ENCODE measurements at places on chromosomes 4 and X.

DNA sequence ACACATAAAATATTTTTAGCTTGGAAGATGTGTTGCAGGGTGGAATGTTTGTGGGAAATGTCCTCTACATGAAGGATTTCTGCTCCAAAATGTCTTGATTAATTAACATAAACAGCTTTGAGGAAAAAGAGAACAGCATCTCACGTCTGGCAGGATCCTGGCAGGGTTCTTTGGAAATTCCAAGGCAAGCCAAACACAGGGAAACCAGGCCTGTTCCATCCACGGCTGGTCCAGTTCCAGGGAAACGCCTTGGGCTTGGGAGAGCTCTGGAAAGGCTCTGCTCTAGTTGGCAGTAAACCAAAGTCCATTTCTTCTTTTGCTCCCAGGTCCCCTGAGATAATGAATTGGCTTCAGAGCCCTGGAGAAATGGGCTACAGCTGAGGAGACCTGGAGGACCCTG, 42.4 kb upstream of the GAB1 start:
- DNase-seq, result no peak

DNA sequence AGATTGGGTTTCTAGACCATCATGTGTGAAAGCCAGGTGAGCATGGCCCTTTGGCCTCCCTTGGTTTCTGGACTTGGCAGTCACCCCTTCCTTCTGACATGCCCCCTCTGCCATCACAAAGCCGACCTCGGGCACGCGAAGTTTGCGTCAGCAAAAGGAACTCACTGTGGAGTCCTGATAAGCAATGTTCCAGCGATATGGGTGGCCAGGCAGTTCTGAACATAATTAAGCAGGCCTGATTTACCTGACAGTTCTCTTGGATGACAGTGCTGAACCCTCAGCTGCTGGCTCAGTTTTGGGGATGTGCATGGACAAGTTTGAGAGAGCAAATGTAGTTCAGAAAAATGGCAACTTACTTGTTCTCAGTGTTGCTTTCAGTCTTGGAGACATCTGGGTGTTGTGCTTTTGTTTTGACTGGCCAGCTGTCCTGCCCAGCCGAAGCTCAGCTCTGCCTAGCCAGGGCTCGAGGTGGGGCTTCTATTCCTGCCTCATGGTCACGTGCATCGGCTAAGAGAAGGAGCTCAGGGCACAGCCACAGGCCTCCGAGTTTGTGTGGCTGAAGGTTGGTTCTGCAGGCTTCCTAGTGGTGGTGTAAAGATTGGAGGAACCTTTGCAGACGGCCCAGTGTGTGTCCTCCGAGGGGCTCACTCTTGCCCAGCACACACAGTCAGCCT, 78.3 kb downstream of the CLDN34 start:
- no peak for DNase-seq

- no peak for DNase-seq
These were observed 12.5 kb upstream of the FAM13A start for GRCh38 chr4:89069481-89069880.

GRCh38 chr4:156243015-156243414, 289.3 kb upstream of the CTSO start:
- no peak for DNase-seq

- no peak for DNase-seq
These were observed 765.3 kb upstream of the GRIA3 start for GRCh38 chrX:122418758-122419157.

DNA sequence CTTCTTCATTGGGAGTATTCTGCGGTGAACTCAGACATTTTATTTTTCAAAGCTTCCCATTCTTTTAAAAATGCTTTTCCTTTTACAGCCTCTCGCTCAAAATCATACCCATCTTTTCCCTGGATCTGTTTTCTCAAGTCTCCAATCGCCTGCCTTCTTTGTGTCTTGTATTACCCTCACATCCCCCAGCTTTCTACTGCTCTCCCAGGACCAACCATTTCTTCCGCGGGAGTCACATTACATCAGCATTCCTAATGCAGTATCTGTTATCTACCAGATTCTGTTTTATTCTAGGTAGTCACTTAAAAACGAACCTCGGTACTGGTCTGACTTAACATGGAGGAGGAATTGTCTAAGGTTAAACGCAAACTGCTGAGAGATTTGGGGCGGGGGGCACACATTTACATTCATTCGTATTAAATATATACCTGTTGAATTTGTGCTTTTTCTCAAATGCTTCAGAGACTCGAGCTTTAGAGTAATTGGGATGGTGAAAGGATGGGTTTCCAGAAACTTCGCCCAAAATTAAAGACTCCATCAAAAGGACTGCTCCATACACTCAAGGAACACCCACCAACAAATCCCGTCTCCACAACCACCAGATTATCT, 493 bp upstream of the UCHL1 start:
- DNase-seq, result no peak

DNA sequence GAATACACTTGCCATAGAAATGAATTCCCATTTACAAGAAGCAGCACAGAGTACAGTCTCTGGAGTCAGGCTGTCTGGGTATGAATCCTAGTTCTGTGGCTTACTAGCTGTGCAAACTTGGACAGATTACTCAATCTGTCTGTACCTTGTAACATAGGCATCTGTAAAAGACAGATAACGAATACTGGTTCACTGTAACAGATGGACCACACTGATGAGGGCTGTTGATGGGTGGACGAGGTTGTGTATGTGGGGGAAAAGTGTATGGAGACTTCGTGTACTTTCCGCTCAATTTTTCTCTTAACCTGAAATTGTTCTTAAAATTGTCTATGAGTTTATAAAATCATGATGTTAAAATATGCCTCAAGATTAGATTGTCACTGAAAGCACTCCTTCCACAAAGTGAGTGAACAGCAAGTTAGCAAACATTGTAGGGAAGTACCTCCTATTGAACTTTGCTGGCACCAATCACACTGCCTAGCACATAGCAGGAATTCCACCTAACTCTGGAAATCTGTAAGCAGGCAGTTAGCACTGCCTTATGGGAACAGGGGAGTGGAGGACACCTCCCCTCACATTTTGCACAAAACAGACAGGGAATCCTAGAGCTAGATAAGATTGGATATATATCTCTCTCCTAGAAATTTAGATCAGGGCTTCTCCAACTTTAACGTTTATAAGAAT, 6.5 kb upstream of the EXOSC9 start:
- no peak for DNase-seq

GRCh38 chr4:116126794-116127193, 958.6 kb downstream of the TRAM1L1 start:
- DNase-seq, result no peak

DNA sequence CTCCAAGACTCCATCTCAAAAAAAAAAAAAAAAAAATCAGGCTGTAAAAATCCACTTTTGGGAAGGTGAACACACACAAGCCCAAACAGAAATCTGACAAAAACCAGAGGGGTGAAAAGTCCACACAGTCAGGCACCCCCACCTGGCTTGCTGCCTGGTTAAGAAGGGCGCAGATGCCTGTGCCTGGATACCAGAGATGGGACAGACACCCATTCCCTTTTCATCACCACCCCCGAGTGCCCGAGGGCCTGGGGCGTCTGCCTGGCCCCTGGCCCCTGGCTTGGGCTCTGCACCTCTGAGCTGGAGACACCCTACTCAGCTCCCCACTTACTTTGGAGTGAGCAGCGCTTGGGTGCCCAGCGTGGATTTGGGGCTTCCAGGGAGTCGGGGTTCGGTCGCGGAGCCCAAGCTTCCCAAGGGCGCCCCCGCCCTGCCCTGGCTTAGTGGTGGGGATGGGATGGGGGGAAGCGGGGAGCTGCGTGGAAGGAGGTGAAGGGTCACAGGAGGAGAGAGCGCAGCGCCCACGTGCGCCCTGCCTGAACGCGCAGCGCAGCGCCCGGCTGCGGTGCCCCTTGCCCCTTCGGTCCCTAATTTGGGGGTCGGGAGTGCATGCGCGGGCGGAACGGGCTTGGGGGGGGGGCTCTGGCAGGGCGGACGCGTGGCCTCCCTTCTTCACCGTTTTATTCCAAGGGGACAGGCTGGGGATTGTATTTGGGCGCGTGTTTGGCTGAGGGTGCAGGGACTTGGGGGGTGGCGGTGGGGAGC, 11.3 kb downstream of the SHOX start:
- DNase-seq, result no peak

GRCh38 chr4:169015186-169015623, 5.2 kb upstream of the CBR4 start:
- DNase-seq, result no peak

- DNase-seq, result no peak
These were observed 352.6 kb upstream of the FAM241A start for GRCh38 chr4:111792632-111793031.

DNA sequence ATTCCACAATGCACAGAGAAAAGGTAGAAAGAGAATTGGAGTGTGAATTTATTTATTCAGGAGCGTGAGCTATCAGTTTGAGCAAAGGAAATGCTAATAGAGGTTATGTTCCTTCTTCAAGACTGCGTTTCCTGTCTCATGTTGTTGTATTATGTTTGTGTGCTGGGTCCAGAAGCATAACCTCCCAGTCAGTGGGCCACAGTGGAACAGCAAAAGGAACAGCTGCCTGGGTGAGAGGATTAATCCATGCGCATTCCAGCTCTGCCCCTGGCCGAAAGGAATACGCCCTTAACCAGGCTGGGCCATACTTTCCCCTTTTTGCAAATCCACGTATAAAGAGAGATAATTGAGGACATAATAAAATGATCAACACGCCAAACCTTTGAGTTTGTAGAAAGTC, 32.4 kb upstream of the ARX start:
- DNase-seq, result no peak

GRCh38 chrX:44989995-44990770, 117.2 kb downstream of the KDM6A start:
- DNase-seq, result no peak

GRCh38 chr4:107896646-107897045, 34.7 kb upstream of the CYP2U1 start:
- no peak for DNase-seq

GRCh38 chr4:152217896-152218295, 318.0 kb downstream of the FBXW7 start:
- no peak for DNase-seq

GRCh38 chrX:49754233-49754857, 58.6 kb upstream of the PAGE1 start:
- DNase-seq, result no peak

DNA sequence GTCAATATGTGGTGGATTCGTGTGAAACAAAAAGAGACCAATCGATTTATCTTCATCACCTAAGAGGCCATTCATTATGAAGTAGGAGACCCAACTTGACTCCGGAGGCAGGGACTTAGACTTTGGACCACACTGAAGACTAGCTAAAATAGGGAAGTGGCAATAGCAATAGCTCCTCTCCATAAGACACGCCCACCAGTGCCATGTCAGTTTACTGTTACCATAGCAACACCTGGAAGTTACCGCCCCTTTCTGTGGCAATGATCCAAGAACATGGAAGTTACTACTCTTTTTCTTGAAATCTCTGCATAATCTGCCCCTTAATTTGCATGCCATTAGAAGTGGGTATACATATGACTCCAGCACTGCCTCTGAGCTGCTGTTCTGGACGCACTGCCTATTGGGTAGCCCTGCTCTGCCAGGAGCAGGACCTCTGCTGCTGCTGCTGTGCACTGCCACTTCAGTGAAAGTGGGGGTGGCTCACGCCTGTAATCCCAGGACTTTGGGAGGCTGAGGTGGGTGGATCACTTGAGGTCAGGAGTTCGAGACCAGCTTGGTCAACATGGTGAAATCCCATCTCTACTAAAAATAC, 163.2 kb downstream of the PRKX start:
- no peak for DNase-seq

DNA sequence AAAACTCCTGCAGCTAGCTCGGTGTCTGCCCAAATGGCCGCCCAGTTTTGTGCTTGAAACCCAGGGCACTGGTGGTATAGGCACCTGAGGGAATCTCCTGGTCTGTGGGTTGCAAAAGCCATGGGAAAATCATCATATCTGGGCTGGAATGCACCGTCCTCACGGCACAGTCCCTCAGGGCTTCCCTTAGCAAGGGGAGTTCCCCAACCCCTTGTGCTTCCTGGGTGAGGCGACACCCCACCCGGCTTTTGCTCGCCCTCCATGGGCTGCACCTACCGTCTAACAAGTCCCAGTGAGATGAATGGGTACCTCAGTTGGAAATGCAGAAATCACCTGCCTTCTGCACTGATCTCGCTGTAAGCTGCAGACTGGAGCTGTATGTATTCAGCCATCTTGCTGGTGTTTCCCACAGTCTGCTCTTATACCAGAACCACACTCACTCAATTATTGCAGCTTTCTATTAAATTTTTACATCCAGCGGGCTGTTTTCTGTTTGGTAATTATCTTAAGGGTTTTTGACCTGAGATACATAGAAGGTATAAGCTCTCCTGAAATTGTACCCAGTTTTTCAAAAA, 36.7 kb upstream of the NPNT start:
- DNase-seq, result no peak

DNA sequence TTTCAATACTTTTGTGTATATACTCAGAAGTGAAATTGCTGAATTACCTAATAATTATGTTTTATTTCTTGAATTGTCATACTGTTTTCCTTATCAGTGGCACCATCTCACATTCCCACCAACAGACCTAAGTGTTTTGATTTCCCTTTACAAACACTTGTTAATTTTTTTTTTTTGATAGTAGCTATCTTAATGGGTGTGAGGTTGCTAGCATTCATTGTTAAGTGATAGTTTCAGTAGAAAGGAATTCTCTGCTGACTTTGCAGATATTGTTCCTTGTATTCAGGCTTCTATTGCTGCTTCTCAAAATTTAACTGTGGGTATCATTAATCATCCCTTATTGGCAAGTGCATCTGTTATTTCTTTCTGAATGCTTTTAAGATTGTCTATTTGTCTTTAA, 927.5 kb upstream of the SLIT2 start:
- no peak for DNase-seq

- no peak for DNase-seq
These were observed 10.6 kb downstream of the ABCG2 start for GRCh38 chr4:88147799-88148217.

DNA sequence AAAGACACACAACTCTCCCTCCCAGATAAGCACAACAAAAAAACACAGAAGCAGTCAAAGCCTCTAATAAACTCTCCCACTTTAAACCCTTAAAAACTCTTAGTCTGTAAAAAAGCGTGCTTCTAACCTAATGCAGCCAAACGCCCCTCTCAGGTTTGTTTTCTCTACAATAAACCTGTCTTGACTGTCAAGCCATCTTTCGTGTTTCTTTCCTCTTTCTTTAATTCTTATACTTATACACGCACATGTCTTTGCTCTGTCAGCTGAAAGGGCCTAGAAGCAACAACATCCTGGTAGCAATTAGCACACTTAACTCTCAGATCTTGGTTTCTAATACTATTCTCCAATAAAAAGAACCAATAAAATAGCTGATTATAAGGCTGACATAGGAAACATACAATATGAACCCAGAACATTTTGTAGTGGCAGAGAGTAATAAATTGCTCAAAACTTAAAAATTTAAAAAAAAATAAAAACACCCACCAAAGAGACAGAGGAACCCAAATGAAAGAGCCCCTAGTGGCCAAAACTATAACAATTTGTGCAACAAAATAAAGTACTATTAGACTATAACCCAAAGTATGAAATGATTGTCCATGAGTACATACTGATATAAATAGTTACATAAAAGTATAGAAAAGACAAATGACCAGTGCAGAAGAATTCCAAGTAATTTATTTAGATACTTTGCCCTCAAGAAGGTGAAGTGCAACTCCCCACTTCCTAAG, 440.4 kb upstream of the ADGRL3 start:
- DNase-seq, result no peak

GRCh38 chr4:122966201-122966600, 43.8 kb upstream of the NUDT6 start:
- no peak for DNase-seq

Measured in stimulated activated CD8-positive, alpha-beta memory T cell treated with anti-CD3 and anti-CD28 coated beads, Interleukin-4, amount 100 ng/mL, for 4 hours (primary cell).